ENCODE measurements at places on chromosomes 6 and 20.

GRCh38 chr20:19070681-19071445 is 141.6 kb upstream of the SLC24A3 start:
- H3K36me3 ChIP-seq, result peaks cover 2% of the 10 kb centered on the region
- no peak overlapping the region for H3K4me3 ChIP-seq
- no peak for DNase-seq
- H3K27me3 ChIP-seq, result no peaks in the 10 kb centered on the region
- no peaks in the 10 kb centered on the region for H3K4me1 ChIP-seq

DNA sequence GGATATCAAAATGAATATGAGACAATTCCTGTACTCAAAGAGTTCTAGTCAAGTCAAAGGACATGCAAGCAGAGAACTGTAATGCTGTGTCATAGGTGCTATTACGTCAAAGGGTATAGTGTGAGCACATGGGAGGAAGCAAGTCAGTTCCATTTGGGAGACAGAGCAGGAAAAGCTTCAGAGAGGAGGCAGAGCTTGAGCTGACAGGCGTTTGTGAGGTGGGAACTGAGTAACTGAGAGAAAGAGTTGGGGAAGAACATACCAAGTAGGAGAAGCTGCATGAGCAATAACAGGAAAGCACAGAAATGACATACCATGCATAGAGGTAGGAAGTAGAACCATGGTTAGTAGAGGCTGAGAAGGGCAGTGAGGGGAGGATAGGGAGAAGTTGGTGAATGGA is 15.2 kb upstream of the SSR1 start:
- no peak for DNase-seq
- no peaks in the 10 kb centered on the region for H3K27me3 ChIP-seq
- no peaks in the 10 kb centered on the region for H3K36me3 ChIP-seq
- H3K4me3 ChIP-seq, result no peak overlapping the region
- H3K4me1 ChIP-seq, result no peaks in the 10 kb centered on the region

DNA sequence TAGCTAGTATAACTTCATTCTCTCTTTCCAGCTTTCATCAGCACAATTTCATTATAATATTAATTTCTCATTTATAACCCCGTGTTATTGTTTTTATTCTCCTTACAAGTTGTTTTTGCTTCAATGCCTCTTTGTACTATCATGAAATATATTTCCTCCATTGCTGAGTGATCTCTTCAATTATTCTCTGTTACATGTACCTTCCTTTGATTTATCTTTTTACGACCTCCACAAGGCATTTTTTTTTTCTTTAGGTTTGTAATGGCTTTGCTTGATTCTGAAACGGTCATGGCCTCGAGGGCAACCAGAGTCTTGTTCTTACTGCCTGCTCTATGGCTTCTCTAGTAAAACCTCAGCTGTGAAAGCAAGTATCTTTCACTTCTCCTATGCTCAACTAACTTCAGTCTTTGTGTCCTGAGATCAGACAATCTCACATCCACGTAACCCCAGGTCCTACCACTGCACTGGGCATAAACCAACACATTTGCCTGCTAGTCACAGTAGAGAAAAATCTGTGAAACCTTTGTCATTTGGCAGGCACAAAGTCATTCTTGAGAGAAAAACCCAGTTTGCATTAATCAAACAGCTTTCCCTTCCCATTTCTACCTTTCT is 119.9 kb downstream of the UST start:
- H3K4me1 ChIP-seq, result peaks cover 12% of the 10 kb centered on the region
- DNase-seq, result no peak
- no peak overlapping the region for H3K4me3 ChIP-seq
- no peaks in the 10 kb centered on the region for H3K36me3 ChIP-seq
- no peaks in the 10 kb centered on the region for H3K27me3 ChIP-seq
- peak overlapping the region; percentile 52 for H3K27ac ChIP-seq

GRCh38 chr6:44704240-44705150 is 317.0 kb downstream of the CDC5L start:
- H3K36me3 ChIP-seq, result no peaks in the 10 kb centered on the region
- H3K4me3 ChIP-seq, result no peak overlapping the region
- H3K27ac ChIP-seq, result no peak overlapping the region

DNA sequence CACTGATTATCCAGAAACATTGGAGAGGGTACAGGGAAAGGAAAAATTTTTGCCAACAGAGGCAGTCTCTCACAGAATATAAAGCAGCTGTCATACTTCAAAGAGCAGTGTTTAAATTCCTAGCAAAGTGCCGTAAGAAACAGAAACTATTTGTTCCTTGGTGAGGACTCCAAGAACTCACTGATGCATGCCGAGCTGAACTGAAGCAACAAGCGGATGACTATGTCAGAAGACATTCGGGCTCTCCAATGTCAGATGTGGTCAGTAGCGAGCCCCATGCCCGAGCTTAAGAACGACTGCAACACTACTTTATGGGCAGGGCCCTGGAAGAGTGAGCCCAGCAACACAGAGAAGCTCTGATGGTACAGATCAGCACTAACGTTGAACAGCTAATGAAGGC is 54.7 kb downstream of the OR2B6 start:
- no peak overlapping the region for H3K27ac ChIP-seq
- H3K36me3 ChIP-seq, result no peaks in the 10 kb centered on the region
- no peak overlapping the region for H3K4me3 ChIP-seq
- no peak for DNase-seq

DNA sequence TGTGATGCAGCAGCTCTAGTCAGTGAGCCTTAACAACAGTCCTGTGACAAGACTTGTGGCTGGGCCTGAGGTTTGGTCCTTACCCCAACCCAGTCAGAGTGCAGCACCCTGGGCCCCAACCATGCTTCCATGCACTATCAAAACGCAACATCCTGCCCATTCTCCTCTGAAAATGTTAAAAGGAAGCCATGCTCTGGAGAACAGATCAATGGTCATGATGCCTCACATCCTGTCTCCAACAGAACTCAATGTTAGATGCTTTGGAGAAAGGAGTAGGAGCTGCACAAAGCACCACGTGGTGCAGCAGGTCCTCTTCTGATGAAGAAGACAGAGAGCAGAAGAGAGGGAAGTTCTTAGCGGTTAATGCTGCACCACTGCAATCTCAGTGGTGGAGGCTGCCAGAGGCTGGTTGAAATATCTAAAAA is 41.9 kb downstream of the TRAM2 start:
- peaks cover 5% of the 10 kb centered on the region for H3K36me3 ChIP-seq
- no peaks in the 10 kb centered on the region for H3K27me3 ChIP-seq
- H3K4me1 ChIP-seq, result peaks cover 16% of the 10 kb centered on the region
- no peak overlapping the region for H3K27ac ChIP-seq
- H3K4me3 ChIP-seq, result no peak overlapping the region
- DNase-seq, result no peak

- H3K27ac ChIP-seq, result no peak overlapping the region
- H3K4me3 ChIP-seq, result no peak overlapping the region
- H3K4me1 ChIP-seq, result no peaks in the 10 kb centered on the region
These were observed 68.3 kb downstream of the RIN2 start for GRCh38 chr20:19826179-19826914.

DNA sequence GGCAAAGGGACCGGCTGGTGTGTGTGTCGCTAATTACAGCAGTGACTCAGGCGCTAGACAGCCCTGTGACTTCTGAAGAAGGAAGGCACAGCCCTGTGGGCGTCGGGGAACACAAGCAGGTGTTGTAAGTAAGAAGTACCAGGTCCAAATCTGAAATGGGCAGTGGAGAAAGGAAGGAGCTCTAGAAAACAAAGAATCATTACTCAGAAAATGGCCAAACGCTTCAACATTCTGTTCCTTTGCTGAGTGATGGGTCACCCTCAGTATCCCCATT is 106.8 kb downstream of the PXDC1 start:
- H3K27me3 ChIP-seq, result no peaks in the 10 kb centered on the region
- H3K27ac ChIP-seq, result no peak overlapping the region
- H3K4me3 ChIP-seq, result no peak overlapping the region
- no peak for DNase-seq
- no peaks in the 10 kb centered on the region for H3K36me3 ChIP-seq

- peaks cover 5% of the 10 kb centered on the region for H3K4me1 ChIP-seq
- no peaks in the 10 kb centered on the region for H3K36me3 ChIP-seq
- H3K27ac ChIP-seq, result no peak overlapping the region
- H3K4me3 ChIP-seq, result peak overlapping the region; percentile 62
- peak; percentile 86 for DNase-seq
These were observed 9.7 kb downstream of the TRIM31 start for GRCh38 chr6:30102970-30103871.

GRCh38 chr6:10412461-10413261 is 2.2 kb downstream of the TFAP2A start:
- H3K27ac ChIP-seq, result no peak overlapping the region
- peak overlapping the region; percentile 54 for H3K4me3 ChIP-seq
- no peaks in the 10 kb centered on the region for H3K36me3 ChIP-seq
- H3K4me1 ChIP-seq, result peaks cover 3% of the 10 kb centered on the region

DNA sequence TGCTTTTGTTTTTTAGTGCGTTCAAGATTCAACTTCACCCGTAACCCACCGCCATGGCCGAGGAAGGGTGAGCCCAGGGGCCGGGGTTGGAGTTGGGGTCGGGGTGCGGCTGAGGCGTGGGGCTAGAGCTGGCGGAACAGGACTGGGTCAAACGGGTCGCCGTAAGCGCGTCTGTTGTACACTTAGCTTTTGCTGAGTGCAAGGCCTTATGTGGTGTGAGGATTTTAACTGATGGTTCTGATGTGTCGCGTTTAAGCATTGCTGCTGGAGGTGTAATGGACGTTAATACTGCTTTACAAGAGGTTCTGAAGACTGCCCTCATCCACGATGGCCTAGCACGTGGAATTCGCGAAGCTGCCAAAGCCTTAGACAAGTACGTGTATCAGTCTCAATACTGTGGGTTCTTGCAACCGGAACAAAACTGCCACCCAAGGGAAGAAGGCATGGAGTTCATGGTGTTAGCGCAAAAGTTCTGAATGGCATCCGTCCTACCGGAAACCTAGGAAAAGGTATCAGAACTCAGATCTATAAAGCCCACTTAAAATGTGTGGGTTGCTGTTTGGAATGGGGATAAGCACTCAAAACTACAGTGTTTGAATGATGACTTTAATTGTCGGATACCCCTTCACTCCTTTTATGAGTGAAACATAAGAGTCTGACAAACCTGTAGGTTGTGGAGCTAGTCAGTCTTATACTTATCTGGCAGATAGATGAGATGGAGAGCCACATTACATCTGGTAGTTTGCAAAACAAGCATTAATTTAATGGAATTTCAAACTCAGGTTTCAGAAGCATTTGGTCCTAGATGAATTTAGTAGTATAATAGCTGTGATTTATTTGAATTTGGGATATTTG is 574 bp downstream of the RPS12 start:
- DNase-seq, result no peak
- no peaks in the 10 kb centered on the region for H3K4me1 ChIP-seq
- peaks cover 53% of the 10 kb centered on the region for H3K36me3 ChIP-seq
- H3K27me3 ChIP-seq, result no peaks in the 10 kb centered on the region

GRCh38 chr6:27977387-27977786 is 20.3 kb downstream of the OR2B6 start:
- no peak overlapping the region for H3K4me3 ChIP-seq
- no peaks in the 10 kb centered on the region for H3K36me3 ChIP-seq
- H3K27ac ChIP-seq, result no peak overlapping the region

- H3K36me3 ChIP-seq, result no peaks in the 10 kb centered on the region
- H3K27me3 ChIP-seq, result no peaks in the 10 kb centered on the region
- no peak overlapping the region for H3K4me3 ChIP-seq
- no peak overlapping the region for H3K27ac ChIP-seq
These were observed 92.0 kb upstream of the PAX1 start for GRCh38 chr20:21613512-21613911.

- no peaks in the 10 kb centered on the region for H3K36me3 ChIP-seq
- no peaks in the 10 kb centered on the region for H3K4me1 ChIP-seq
- H3K27me3 ChIP-seq, result no peaks in the 10 kb centered on the region
- no peak for DNase-seq
- no peak overlapping the region for H3K27ac ChIP-seq
These were observed 531.3 kb upstream of the MAN1A1 start for GRCh38 chr6:119880840-119881239.

- H3K36me3 ChIP-seq, result no peaks in the 10 kb centered on the region
- H3K4me3 ChIP-seq, result no peak overlapping the region
- H3K4me1 ChIP-seq, result peaks cover 4% of the 10 kb centered on the region
- H3K27me3 ChIP-seq, result no peaks in the 10 kb centered on the region
- no peak overlapping the region for H3K27ac ChIP-seq
- DNase-seq, result no peak
These were observed 54.3 kb upstream of the CNR1 start for GRCh38 chr6:88220493-88220892.

- H3K4me3 ChIP-seq, result no peak overlapping the region
- DNase-seq, result no peak
- H3K27ac ChIP-seq, result no peak overlapping the region
- H3K27me3 ChIP-seq, result no peaks in the 10 kb centered on the region
- peaks cover 7% of the 10 kb centered on the region for H3K36me3 ChIP-seq
These were observed 328.6 kb upstream of the JARID2 start for GRCh38 chr6:14917109-14917910.

- H3K4me1 ChIP-seq, result no peaks in the 10 kb centered on the region
- DNase-seq, result peak; percentile 92
- H3K27me3 ChIP-seq, result no peaks in the 10 kb centered on the region
- H3K4me3 ChIP-seq, result no peak overlapping the region
These were observed 9.3 kb upstream of the KCNK15 start for GRCh38 chr20:44736170-44737021.

DNA sequence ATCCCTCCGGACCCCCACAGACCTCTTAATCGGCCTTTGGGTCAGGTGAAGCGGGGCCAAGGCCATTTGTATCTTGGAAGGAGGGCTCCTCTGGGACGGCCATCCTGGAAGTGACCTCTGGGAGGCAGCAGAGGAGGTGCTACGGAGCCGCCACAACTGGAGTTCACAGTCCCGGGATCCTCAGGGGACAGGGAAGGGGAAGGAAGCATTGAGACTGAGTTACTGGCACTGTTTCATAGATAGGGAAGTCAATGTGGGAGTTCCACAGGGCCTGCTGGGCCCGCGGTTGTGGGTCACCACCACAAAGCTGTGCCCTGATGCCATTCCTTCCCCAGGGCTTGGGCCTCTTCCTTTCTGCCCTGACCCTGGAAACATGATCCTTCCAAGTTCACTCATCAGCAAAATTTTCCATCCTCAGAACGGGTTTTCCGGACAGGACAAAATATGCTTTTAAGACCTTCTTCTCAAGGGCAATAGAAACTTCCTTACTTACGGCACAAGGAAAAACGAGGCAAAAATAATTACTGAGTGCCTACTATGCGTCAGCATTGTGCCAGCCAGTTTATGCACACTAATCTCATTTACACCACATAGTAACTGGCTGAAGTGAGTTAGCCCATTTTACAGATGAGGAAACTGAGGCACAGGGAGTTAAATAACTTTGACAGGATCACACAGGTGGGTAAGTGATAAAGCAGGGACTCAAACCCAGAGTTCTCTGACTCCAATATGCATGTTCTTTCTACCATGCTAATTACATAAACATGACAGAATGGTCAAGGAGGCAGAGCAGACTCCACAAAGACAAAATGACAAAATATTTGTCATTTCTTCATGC is 143.8 kb downstream of the UNC5CL start:
- H3K4me1 ChIP-seq, result no peaks in the 10 kb centered on the region
- no peak overlapping the region for H3K27ac ChIP-seq
- no peak overlapping the region for H3K4me3 ChIP-seq
- peak; percentile 87 for DNase-seq
- no peaks in the 10 kb centered on the region for H3K27me3 ChIP-seq

DNA sequence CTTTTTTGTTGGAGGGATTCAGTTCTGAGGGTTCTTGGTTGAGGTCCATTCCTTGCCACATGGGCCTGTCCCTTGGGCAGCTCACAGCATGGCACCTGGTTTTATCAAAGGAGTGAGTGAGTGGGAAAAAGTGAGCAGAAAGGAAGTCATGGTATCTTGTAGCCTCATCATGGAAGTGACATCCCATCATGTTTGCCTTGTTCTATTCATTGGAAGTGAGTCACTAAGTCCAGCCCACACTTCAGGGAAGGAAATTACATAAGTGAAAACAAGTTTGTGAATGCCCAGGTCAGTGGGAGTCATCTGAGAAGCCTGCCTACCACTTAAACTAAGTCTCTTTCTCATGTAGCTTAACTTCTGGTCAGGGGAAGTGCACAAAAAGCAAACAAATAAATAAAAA is 32.8 kb upstream of the ZNFX1 start:
- H3K4me3 ChIP-seq, result no peak overlapping the region
- H3K27ac ChIP-seq, result no peak overlapping the region
- no peaks in the 10 kb centered on the region for H3K27me3 ChIP-seq
- H3K36me3 ChIP-seq, result no peaks in the 10 kb centered on the region

Data from H9 (cell line).